Stimulated activated CD4-positive, alpha-beta T cell treated with anti-CD3 and anti-CD28 coated beads, Interleukin-15, amount 100 ng/mL, for 48 hours (primary cell): ENCODE measurements at places on chromosomes 3 and 15.

- no peak for DNase-seq
Observed at GRCh38 chr3:55540579-55540978, 53.5 kb upstream of the WNT5A start.

GRCh38 chr3:43882976-43883680 lies 192.4 kb downstream of the ABHD5 start:
- no peak for DNase-seq

DNA sequence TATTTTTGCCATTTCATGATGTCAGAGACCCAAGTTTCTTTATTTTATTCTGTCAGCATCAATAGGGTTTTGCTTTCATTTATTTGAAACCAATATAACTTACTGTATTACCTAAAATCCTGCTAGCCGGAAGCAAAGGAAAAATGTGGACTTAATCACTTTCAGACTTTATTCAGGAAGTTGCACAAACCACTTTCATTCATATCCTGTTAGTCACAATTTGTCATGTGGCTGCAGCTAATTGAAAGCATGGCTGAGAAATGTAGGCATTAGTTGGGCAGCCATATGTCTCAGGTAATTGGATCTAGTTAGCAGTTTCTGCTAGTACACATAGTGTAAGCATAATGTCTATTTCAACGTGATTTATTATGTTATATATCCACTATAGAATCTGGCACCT lies 462.3 kb upstream of the SGO1 start:
- DNase-seq: no peak

- no peak for DNase-seq
Observed at GRCh38 chr15:66803182-66803729, 101.2 kb downstream of the SMAD6 start.

- DNase-seq: no peak
Observed at GRCh38 chr15:38021259-38021658, 86.8 kb downstream of the TMCO5A start.

- no peak for DNase-seq
Observed at GRCh38 chr3:38713121-38713520, 63.6 kb upstream of the SCN5A start.

- DNase-seq: no peak
Observed at GRCh38 chr3:104523136-104523535, 843.6 kb upstream of the ALCAM start.

GRCh38 chr3:167146911-167147310 lies 233.2 kb downstream of the ZBBX start:
- DNase-seq: no peak

DNA sequence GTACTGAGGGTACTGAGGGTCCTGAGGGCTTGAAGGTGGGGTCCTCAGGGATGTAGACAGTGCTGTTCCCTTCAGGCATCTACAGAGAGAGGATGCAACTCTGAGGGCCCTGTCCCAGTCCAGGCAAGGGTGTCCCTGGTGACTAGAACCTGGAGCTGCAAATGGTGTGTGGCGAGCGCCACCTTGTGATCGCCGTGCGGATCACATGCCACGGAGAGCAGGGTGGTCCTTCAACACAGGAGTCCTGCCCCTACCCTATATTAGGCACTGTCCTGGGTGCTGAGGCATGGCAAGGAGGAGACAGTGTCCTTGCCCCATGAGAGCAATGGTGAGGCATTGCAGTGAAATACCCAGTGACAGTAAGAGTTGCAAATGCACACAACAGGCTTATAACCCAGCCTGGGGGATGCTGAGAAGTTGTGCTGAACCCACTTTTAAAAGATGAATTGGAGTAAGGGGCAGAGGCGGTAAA lies 23.6 kb downstream of the RHCG start:
- peak; percentile 23 for DNase-seq

DNA sequence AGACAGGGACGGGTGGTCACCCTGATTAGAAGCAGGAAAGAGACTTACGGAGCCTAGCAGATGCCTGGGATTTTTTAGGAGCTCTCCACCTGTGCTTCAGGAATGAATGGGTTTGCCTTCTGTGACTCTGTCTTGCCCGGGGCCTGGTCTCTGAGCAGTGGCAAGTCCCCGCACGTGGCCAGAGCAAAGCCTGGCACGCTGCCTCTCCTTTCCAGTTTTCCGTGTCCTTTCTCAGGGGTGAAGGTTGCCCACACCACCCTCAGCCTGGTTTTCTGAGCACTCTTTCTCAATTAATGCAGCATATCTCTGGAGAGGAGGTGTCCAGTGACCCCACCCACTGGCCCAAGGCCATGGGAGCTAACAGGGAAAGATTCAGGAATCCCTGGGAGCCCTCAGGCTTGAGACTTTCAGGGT lies 14.5 kb upstream of the CHST14 start:
- no peak for DNase-seq

- no peak for DNase-seq
Observed at GRCh38 chr15:85964471-85964870, 115.2 kb upstream of the AGBL1 start.

DNA sequence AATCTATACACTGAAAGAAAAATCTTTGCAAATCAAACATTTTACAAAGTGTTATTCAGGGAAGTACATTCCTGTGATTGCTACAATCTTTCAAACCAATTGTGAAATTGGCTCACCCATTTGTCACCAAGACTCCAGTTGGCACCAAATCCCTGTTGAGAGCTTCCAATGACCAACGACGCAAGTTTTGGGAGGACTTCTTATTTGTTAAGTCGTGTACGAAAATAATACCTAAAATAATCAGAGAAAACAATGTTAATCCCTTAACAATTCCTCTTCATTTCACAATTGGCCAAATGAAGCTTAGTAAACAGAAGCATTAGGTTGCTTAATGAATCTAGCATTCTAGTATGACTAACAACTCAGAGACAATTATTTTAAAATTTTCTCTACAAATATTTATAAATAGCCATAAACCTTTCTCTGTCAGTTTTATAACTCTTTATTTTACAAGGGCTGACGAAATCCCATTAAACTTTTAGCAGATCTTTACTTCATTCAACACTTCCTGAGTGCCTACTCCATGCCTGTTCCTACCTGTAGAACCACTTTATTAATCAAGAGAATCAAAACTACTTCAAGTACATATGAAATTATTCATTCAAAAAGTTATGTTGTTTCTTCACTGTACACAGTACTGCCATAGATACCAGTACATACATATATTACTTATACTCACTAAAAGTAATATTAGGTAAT lies 24.0 kb upstream of the HGD start:
- no peak for DNase-seq

DNA sequence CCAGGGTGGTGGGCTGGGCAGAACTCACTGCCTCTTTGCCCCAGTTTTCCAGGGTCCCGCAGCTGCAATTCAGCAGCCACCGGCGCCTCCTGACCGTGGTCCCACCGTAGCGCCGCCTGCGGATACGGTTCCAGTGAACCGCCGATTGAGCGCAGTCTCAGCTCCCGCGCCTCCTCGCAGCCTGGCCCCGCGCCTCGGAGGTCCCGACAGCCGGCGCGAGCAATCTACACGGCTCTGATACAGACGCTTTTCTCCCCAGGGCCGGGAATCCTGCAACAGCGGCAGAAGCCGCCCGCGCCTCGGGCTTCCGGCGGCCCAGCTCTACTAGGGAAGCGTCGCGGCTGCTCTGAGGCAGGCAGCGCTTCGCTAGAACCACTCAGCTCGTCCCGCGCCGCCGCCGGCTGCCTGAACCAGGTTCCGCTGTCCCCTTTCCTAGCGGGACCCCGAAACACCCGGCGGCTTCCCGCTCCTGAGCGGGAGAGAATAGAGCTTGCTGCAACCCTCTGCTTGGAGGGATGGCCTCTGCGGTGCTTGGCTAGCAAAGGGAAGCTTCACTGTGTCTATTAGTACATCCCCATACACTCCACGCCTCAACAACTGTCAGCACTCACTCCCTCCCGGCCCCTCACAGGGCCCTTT lies 3.1 kb downstream of the FOXL2NB start:
- no peak for DNase-seq

GRCh38 chr15:50135031-50135551 lies 16.1 kb upstream of the ATP8B4 start:
- DNase-seq: peak; percentile 49

DNA sequence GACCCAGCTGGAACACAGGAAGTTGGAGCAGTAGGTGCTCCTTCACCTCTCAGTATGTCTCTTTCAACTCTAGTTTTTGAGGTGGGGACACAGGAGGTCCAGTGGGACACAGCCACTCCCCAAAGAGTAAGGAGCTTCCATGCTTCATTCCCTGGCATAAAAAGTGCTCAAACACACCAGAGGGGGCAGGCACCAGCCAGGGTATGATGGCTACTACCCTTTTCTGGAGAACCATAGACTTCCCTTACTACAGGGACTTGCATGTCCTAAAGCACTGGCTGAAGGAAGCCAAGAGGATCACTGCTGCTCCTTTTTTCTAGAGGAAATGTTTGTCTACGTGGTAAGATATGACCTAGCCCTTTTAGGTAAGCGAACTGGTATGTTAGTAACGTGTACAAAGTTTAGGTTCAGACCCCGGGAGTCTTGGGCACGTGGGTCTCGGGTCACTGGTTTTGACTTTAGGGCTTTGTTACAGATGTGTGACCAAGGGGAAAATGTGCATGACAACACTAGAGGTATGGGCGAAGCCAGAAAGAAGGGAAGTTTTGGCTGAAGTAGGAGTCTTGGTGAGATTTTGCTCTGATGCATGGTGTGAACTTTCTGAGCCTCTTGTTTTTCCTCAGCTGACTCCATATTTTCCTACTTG lies 11.9 kb downstream of the IL17RB start:
- DNase-seq: no peak

DNA sequence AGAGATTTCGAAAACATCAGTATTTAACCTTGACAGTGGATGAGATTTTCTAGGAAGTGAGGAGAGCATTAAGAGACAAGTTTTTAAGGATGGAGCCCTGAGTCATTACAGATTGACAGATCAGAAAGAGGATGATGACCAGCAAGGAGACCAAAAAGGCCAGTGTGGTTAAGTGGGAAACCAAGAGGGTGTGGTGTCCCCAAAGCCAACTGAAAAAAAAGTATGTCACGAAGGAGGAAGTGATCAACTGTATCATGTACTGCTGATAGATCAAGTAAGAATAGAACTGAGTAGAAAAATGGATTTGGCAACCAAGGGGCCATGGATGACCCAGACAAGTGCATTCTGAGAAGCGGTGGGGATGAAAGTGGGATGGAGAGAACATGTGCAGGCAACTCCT lies 491.8 kb downstream of the FHIT start:
- no peak for DNase-seq

- no peak for DNase-seq
Observed at GRCh38 chr3:187491371-187491770, 123.2 kb downstream of the RTP4 start.

DNA sequence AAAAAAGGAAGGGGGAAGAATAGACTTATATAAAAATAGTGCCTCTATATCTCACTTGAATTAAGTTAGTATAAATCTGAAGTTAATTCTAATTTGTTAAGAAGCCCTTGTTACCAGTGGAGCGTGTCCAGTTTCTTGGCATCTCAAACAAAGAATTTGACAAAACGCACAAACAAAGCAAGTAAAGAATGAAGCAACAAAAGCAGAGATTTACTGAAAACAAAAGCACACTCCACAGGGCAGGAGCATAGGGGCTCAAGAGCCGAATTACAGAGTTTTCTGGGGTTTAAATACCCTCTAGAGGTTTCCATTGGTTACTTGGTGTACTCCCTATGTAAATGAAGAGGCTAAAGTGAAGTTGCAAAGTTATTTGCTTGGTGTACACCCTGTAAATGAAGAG lies 34.0 kb upstream of the GK5 start:
- DNase-seq: no peak

DNA sequence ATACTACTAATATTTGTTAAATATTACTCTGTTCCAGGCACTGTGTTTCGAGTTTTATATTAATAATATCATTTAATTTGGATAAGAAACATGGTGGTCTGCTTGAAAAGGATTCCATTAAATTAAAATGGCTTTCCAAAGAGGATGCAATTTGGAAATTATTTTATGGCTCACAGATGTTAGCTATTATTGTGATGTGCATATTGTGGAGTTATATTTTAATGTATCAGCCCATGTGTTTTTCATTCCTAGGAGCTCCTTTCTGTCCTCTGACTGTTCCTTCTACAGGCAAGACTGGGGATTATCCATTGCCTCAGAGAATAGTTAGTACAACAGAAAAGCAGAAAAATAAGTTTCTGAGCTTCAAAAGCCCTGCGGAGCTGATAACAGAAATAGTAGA lies 376.7 kb upstream of the PDZRN3 start:
- DNase-seq: no peak

- no peak for DNase-seq
Observed at GRCh38 chr15:69099941-69100340, 60.5 kb upstream of the GLCE start.

- DNase-seq: no peak
Observed at GRCh38 chr3:58683001-58683458, 16.5 kb upstream of the FAM3D start.

- DNase-seq: no peak
Observed at GRCh38 chr3:44240061-44240460, 1.6 kb upstream of the TOPAZ1 start.

DNA sequence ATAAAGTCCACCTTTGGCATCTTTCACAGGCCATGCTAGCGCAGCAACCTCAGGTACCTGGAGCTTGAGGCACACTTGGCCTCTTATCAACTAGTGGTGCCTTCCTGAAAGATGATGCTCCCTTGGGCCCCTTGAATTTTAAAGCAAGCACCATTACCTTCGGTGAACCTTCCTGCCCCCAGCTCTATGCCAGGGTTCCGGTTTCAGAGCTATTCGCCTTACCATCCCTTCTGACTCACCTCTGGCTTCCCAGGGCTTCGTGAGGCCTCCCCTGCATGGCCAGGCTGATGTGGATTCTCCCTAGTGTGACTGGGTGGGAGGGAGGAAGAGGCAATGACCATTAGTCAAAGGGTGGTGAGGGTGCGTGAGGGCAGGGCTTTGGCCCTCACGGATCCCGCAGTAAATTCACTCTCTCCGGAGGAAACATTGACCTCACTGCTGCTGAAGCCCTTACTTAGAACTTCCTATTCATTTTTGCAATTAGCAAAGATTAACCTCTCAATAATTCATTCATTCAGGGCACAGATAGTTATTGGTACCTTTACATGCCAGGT lies 16.3 kb downstream of the BHLHE40 start:
- DNase-seq: no peak

DNA sequence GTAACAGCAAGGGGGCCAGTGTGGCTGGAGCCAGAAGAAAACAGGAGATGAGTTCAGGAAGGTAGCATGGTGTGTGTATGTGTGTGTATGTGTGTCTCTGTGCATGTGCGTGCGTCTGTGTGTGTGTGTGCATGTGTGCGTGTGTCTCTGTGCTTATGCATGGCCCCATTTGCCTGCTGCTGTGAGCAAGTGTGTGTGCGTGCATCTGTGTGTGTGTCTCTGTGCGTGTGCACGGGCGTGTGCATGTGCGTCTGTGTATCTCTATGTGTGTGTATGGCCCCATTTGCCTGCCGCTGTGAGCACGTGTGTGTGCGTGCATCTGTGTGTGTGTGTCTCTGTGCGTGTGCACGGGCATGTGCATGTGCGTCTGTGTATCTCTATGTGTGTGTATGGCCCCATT lies 7.1 kb upstream of the EEFSEC start:
- DNase-seq: no peak

- no peak for DNase-seq
Observed at GRCh38 chr3:115022199-115022598, 124.9 kb downstream of the ZBTB20 start.

DNA sequence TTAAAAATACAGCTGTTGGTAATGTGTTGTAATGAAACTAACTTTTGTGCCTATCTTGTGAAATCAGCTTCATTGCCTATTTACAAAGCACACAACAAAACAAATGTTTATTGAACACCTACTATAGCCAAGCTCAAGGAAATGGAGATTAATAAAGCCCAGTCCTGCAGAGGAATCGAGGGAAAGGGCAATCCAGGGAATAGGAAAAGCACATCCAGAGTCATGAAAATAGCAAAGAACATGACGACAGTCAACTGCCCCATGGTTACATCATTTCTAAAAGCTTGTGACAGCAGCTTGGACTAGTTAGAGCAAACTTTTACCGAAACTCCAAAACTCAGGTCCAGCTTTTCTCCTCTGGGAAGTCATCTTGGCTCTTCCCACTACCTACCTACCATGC lies 157.3 kb downstream of the LIPC start:
- no peak for DNase-seq
